ENCODE measurements at places on chromosomes 7 and 10. TPM values are rescaled to one million over a fixed set of nuclear protein-coding genes. Genes with fewer than 3 reads are reported as not detected.

Gene IL2RA
- 1,808 TPM for total RNA-seq

Gene RADIL
- 0.16 TPM for total RNA-seq

Gene PON1
- total RNA-seq = not detected

Gene SPDYE2
- total RNA-seq = not detected

Gene AZGP1
- not detected for total RNA-seq

Gene ZSWIM8
- total RNA-seq = 50.0 TPM

Gene AMPH
- total RNA-seq = 0.14 TPM

Gene CC2D2B
- total RNA-seq = 0.75 TPM

Gene FAM25G
- total RNA-seq = not detected

Gene C7orf33
- not detected for total RNA-seq

Gene COL28A1
- total RNA-seq = not detected

Gene ZSCAN21
- total RNA-seq = 7.7 TPM

Gene STK31
- not detected for total RNA-seq

Gene CREB5
- not detected for total RNA-seq

Gene DKK1
- total RNA-seq = not detected

Gene KLF14
- not detected for total RNA-seq

Gene AKR1C1
- 0.97 TPM for total RNA-seq

Gene SFTPA1
- total RNA-seq = not detected

Gene FOXI2
- total RNA-seq = not detected

Gene LRRC17
- 0.18 TPM for total RNA-seq

Gene NAT16
- total RNA-seq = not detected

Gene SRRM3
- total RNA-seq = 0.11 TPM

Gene MOGAT3
- total RNA-seq = not detected

Gene HMX2
- total RNA-seq = not detected

Gene PHYHIPL
- total RNA-seq = not detected

Gene GSAP
- total RNA-seq = 0.90 TPM

Gene MBL2
- not detected for total RNA-seq

Gene NET1
- 41.3 TPM for total RNA-seq

Gene TPST1
- 1.3 TPM for total RNA-seq

Gene VENTX
- total RNA-seq = not detected

Gene KCNH2
- 0.41 TPM for total RNA-seq

Gene STN1
- 21.7 TPM for total RNA-seq

Gene PGAM2
- total RNA-seq = 0.67 TPM

Gene OR2A1
- not detected for total RNA-seq

Gene DNAJB6
- 125 TPM for total RNA-seq

Gene POLL
- total RNA-seq = 32.4 TPM

Gene ELN
- not detected for total RNA-seq

Gene MMP21
- 0.11 TPM for total RNA-seq

Gene RGR
- not detected for total RNA-seq

Gene GTF2IRD1
- 3.1 TPM for total RNA-seq

Gene NEUROG3
- not detected for total RNA-seq

Gene C7orf57
- 0.11 TPM for total RNA-seq

Gene NEURL1
- total RNA-seq = 2.2 TPM

Gene TCAF2
- 38.6 TPM for total RNA-seq

Gene GRM3
- total RNA-seq = not detected

Gene SEMA3C
- not detected for total RNA-seq

Gene TAS2R4
- total RNA-seq = 0.94 TPM

Gene PRPS1L1
- total RNA-seq = not detected

Gene GRM8
- not detected for total RNA-seq

Gene EGFR
- not detected for total RNA-seq

Gene CTBP2
- total RNA-seq = 0.48 TPM

Measured in activated T-helper 2 cell treated with anti-CD3 and anti-CD28 coated beads, Interferon-gamma antibody, Interleukin-2, Interleukin-4, amounts not matched to agents 10 μg/mL and 5 μg/mL and 100 μg/mL, durations not matched to agents 14 hours and 24 hours and 36 hours (primary cell).